Activated CD4-positive, alpha-beta T cell treated with anti-CD3 and anti-CD28 coated beads for 4 hours (primary cell): ENCODE measurements at places on chromosomes 5 and 9.

DNA sequence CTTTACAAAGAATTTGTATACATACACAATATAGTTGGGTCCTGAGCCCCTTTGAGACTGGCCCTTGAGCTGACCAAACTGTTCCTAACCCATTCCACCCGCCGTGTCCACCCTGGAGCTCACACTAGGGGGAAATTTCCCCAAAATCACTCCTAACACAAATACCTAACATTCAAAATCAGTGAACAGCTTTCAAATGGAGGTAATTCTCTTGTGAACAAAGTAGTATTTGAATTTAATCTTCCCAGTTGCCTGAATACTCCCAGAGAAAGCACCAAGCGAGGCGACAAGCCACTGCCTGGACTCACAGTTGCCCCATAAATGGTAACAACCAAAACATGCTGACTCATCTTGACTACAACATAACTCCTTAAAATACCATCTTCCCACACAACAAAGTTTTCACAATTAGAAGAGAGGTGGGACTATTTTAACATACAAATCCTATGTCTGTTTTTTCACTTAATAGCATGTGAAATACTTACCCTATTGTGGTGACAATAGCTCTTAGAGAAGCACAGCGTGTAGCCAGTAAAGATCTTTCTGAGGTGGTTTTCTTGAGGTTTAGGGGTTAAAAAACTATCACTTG is 31.7 kb upstream of the SCAMP1 start:
- DNase-seq = no peak

DNA sequence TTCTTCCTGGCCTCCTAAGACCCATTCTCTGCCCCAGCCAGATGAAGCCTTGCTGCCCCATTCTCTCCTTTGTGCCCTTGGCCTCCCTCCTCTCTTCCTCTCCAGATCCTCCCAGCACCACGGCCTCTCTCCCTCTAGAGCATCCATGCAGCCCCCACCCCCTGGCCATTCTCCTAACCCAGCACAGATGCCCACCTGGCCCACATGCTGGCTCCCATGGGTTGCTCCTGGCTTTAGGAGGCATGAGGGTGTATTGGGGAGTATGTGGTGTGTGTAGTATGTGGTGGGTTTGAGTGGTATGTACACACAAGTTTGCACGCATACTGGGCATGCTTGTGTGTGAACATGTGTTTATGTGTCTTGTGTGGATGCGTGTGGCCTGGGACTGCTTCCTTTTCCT is 47.1 kb downstream of the FOXI1 start:
- DNase-seq = no peak

DNA sequence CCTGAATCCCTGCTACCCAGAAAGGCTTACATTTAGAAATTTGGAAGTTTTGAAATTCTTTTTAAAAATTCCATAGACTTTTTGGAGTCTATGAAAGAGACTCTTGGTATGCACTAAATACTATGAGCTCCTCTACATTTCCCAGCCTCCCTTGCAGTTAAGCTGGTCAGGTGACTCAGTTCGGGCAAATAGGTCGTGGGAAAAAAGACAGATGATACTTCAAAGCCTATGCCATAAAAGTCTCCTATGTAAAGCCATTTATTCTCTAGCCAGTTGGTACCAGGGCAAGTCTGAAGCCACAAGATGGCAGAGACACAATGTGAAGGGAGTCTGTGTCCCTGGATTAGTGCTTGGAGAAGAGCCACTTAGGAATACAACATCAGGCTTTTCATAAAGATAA is 101.8 kb downstream of the BOD1 start:
- DNase-seq = no peak

DNA sequence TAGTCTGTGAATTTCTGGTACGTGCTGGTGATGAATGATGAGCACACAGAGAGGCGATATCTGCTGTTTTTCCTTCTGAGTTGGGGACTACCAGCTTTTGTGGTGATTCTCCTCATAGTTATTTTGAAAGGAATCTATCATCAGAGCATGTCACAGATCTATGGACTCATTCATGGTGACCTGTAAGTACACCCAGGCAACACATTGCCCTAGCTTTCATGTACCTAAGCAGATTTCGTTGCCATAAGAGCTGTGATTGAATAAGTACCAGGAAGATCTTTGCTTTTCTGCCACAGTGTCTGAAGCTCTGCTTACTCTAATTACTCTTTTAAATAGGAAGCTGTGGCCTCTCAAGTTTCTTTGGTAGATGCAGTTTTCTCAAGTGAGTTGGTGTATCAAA is 397.8 kb downstream of the ARRDC3 start:
- DNase-seq = no peak

- no peak for DNase-seq
These were observed 140.9 kb downstream of the AOPEP start for GRCh38 chr9:94867281-94867841.

GRCh38 chr9:75299324-75299723 is 211.0 kb downstream of the OSTF1 start:
- no peak for DNase-seq

DNA sequence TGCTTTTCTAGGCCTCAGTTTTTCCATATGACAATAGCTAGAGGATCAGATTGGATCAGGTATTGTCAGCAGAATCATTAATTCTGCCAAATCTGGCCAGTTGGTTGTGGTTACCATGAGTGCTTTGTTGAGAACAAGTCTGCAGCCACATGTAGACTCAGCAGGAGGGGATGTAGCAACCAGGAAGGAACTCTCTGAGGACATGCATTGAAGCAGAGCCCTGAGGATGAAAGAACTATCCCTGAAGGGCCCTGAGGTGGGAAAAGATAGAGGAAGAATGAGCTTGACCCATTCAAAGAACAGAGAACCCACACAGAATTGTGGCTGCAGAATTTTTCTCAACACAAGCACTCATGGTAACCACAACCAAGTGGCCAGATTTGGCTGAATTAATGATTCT is 60.1 kb upstream of the AFAP1L1 start:
- DNase-seq = no peak

DNA sequence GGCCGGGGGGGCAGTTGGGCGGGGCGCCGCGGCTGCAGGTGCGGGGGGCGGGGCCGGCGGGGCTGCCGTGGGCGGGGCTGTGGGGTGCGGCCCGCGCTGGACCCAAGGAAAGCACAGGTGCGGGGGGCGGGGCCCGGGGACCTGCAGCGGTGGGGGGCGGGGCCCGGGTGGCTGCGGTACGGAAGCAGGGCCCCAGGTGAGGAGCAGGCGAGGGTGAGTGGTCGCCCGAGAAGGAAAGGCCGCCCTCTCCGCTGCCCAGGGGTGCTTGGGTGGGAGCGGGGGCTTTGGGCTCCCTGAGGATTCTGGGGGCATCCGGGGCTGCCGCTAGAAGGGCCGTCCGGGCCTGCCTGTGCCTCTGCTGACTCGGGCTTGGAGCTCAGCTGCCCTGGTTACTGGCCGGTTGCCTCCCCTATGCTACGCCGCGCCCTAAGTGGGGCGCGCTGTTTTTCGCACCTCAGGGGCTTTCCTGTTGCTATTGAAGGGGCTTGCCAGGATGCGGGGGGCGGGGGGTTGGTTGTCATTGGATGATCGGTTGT is 767 bp downstream of the RALGPS1 start:
- peak; percentile 35 for DNase-seq

DNA sequence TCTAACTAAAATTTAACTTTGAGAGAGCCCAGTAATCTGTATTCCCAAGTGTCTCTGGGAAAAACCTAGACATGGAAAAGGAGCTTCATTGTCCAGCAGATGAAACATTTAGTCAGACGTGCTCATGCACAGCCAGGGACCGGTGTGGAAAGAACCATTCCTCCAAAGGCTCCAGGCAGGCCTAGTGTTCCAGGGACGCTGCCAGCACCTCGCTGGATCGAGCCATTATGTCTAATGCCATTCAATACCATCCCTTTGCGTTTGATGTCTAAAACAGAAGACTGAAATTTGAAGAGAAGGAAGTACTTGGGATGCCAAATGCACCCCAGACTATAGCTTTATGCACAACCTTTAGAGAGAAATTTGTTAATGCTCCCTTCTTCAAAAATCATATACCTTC is 1.4 kb upstream of the CHSY3 start:
- DNase-seq = no peak
